ENCODE measurements at places on chromosomes 16 and 17.

GRCh38 chr16:12336141-12336540, 359.6 kb downstream of the SNX29 start:
- no peak for DNase-seq

- DNase-seq: no peak
Observed at GRCh38 chr16:70419384-70420327, 19.2 kb downstream of the ST3GAL2 start.

- no peak for DNase-seq
Observed at GRCh38 chr16:4214215-4214621, 27.7 kb downstream of the SRL start.

GRCh38 chr17:13957636-13958035, 111.7 kb upstream of the COX10 start:
- no peak for DNase-seq

GRCh38 chr17:48550502-48551213, 5.7 kb upstream of the HOXB2 start:
- no peak for DNase-seq

GRCh38 chr17:70956726-70957125, 787.4 kb downstream of the KCNJ2 start:
- no peak for DNase-seq

DNA sequence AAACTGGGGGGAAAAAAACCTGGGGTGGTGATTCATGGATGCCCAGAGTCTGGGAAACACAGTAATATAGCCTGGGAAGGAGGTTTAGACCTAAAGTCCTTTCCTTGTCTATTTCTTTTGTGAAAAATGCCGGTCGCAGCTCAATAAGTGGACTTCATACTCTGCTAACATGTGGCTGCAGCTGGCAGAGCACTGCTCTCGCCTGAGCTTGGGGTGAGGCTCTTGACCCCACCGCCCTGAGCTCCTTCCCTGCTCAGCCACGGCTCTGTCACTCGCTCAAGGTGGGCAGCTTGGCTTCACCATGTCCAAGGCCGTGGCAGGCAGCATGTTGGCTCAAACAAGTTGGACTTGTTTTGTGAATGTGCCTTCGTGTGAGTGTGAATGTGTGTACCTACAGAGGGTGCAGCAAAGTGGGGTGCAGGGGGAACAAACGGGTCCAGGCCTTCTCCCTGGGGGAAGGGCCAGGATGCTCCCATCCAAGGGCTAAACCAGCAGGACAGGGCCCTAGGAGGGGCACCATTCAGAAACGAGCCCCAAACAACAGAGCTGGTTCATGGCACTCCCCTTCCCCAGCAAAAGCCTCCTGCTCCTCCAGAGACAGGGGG, 4.9 kb downstream of the FA2H start:
- no peak for DNase-seq

DNA sequence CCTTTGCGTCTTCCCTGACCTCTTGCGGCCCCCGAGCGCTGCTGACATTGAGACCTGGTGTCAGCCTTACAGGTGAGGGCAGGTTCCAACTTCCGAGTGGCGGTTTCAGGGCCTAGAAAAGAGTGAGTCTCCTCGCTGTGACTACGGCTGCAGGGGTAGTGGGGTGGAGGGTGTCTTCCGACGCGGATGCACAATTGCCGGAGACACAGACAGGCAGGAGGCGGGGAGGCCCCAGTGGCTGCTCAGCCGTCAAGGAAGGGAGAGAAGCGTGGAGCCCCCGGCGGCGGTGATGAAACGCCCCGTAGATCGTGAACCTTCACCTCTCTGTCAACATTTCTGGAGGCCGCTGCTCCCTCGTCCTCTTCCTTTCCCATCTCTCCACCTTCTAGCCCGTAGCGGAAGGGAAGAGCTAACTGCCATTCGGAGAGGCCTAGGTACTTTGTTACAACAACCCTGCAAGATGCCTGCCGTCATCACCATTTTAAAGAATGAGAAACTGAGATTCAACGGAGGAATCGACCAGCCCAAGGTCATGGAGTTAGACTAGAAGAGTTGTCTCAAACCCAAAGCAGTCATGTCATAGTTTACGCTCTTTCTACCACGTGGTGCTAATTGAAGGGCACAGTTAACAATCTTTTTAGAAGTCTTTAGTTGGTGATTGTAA, 485 bp downstream of the DNAJA3 start:
- DNase-seq: no peak

GRCh38 chr17:72208832-72209231, 88.0 kb downstream of the SOX9 start:
- DNase-seq: no peak

DNA sequence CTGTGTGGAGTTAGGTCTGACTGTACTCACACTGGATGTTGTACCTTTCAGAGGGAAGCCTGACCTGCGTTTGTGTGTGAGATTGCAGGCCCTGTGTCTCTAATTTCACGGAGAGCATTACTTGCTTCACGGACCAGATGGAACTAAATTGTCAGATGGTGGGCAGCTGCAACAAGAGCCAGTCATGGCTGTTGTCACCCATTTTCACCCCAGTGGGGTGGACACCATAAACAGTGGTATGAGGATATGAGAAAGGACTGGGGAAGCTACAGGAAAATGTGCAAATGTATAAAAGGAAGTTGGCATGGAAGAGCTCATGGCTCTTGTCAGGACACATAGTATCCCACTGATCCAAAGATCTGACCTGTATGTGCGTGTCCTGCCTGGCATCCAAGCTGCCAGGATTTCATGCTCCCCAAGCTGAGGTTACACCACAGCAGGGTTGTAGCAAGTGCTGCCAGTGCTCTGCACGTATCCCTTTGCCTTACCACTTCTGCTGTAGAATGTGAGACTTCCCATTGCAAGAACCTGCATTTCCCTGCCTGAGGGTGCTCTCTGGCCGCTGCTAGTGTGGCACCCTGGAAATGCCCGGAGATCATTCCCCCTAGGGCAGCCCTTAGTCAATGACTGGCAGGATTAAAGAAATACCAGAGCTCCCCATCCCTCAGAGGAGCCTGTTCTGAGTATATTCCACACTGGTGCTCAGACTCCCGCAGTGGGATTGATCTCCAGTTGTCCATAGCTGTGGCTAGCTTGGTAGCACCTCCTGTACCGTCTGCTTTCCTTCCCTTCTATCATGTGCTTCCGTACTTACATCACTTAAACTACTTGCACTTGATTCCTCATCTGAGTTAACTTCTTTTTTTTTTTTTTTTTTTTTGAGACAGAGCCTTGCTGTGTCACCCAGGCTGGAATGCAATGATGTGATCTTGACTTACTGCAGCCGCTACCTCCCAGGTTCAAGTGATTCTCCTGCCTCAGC, 70.4 kb upstream of the TANC2 start:
- peak; percentile 57 for DNase-seq

- DNase-seq: no peak
Observed at GRCh38 chr17:74872313-74873036, at the start of gene FDXR. FDXR (minus strand) TSS chr17:74872994; CDS start chr17:74872944, 50 bp downstream.

GRCh38 chr17:21249920-21250703, 3.1 kb downstream of the NATD1 start:
- peak; percentile 59 for DNase-seq

- DNase-seq: no peak
Observed at GRCh38 chr16:67186550-67186950, 2.8 kb upstream of the MATCAP1 start.

DNA sequence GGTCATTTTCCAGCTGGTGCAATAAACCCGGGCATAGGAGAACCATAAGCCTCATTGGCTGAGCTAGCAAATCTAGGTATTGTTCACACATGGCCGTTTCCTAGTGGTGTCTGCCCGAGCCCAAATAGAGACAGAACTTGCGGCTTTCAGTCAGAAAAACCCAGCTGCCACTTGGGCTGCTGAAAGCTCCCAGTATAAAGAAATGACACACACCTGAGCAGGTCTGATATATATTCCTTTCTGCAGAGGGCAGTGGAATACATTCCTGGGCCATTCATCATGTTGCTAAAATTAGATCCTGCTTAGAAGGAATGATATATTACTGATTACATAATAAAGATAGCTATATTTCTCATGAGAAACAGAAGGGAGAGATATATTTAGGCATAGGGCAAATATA, 83.9 kb upstream of the IRX5 start:
- DNase-seq: no peak

- no peak for DNase-seq
Observed at GRCh38 chr16:10685709-10686108, 9.0 kb downstream of the TEKT5 start.

DNA sequence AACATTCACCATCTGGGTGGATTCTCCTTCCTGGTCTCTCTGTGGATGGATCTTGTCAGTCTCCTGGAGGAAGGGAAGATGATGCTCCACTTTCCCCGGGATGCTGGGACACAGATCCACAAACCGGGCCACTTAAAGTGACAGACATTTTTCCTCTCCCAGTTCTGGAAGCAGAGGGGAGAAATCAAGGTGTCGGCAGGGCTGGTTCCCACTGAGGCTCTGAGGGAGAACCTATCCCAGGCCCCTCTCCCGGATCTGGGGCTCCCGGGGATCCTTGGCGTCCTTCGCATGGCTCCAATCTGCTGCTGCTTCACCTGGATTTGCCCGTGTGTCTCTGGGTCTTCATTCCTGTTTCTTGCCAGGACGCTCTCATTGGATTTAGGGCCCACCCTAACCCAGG, 263.1 kb upstream of the TNRC6C start:
- no peak for DNase-seq

GRCh38 chr16:17194190-17194780, 276.5 kb downstream of the XYLT1 start:
- peak; percentile 7 for DNase-seq

DNA sequence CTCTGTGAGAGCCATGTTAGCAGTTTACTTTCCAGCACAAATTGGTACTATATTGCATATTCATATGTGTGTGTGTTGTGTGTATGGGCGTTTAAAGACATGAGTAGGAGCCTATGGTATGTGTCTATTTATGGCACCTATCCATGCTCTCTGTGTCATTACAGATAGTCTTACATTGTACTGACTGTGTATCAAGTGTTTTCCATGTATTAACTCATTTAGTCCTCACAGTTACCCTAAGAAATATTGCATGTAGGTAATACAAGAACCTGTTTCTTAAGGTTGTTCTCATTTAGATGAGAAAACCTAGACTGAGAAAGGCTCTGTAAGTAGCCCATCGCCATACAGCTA, 1.6 kb downstream of the ALG1 start:
- no peak for DNase-seq

DNA sequence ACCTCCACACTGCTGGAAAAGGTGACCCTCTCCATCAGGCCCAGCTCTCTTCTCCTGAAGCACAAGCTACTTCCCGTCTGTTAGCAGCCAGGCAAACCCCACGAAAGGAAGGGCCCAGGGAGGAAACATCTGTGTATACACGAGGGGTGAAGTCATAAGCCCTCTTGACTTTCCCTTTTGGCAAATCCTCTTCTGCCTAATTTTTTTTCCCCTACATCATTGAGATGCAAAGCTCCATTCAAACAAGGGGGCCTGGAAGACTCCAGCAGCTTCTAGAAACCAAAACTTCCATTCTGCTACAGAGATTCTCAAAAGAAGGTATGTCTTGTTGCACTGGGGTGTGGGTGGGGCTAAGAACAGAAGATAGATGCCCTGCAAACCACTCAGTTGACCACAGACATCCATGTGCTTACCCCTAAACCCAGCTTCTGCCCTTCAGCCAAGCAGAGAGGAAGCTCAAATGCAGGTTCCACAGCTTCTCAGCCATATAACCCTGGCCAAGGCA, 145.6 kb upstream of the RCVRN start:
- DNase-seq: no peak

GRCh38 chr17:72843591-72843990, 248.9 kb downstream of the SLC39A11 start:
- DNase-seq: no peak

DNA sequence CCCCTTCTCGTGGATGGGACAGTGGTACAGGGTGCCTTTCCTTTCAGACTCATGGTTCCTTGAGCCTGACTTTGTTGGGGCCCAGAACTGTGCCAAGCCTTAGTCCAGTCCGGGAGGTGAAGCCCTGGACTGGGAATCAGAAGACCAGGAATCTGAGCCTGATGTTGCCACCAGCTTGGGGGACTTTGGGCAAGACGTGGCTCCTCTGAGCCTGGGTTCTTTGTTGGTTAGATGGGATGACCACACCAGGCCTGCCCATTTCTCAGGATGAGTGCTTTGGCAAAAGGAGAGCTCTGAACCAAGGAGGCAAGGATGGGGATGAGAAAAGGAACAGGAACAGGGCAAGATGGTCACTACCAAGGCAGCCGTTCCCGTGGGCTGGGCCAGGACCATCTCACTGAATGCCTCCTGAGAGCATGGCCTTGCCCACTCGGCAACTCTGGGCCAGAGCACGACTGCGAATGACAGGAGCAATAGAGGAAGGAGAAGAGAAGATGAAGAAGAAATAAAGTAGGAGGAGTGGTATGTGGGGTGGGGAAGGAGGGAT, 32.5 kb downstream of the PITPNM3 start:
- DNase-seq: no peak

DNA sequence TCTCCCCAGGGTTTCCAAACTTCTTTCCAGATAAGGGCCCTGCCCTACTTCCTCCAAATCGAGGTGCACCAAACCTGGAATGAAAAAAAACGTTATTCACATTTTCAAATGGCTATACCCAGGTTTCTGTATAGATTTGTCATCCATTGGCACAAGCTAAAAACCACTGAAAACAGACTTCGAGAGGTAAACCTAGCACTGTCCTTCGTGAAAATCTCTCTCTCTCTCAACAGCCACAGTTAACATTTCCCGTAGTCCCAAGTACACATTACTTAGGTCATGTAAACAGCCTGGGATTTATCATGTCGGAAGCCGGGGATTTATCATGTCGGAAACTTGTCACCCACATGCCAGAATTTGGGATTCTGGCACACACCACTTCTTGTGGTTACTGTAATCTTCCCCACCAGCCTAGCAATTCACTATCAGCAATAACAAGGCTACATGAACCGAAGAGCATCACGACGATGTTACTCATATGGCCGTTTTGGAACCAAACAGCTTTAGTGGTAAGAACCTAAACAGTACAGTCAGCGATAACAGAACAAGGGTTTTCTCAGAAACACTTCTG, 1.2 kb downstream of the DDX5 start:
- no peak for DNase-seq

GRCh38 chr16:11167581-11167980, 88.4 kb downstream of the SOCS1 start:
- DNase-seq: no peak

- no peak for DNase-seq
Observed at GRCh38 chr16:48434653-48435317, 49.6 kb upstream of the SIAH1 start.

DNA sequence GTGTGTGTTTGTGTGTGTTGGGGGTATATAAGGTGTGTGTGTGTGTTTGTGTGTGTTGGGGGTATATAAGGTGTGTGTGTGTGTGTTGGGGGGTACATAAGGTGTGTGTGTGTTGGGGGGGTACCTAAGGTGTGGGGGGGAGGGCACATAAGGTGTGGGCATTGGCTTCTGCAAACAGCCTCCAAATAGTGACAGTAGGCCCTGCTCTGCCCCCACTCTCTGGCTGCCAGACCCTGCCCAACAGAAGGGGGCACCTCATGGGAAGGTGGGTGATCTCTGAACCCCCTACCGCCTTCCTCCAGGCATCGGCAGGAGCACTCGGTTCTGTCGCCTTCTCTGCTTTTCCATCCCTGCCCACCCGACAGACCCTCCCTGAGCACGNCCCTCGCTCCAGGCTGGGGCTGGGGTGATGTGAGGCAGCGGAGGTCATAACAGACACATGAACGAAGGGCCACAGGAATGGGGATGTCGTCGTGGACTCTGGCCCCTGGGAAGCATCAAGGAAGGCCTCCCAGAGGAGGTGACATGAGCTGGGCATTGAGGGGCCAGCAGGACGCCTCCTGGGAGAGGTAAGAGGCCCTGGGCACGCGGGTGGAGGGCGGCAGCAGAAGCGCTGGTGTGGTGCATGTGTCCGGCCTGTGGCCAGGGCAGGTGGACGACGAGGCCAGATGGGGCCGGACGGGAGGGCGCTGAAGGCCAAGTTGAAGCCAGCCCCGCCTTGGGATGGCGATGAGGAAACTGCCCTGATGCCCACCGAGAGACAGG, 136.6 kb upstream of the RPH3AL start:
- no peak for DNase-seq

GRCh38 chr17:47844227-47844626, 3.2 kb upstream of the SCRN2 start:
- DNase-seq: no peak

All from SJCRH30 (cell line).